ENCODE measurements at places on chromosomes 12 and 14. TPM values are rescaled to one million over a fixed set of nuclear protein-coding genes. Genes with fewer than 3 reads are reported as not detected.

CCDC60 gene
- total RNA-seq: not detected

ETFBKMT gene
- total RNA-seq: 2.4 TPM

SUOX gene
- total RNA-seq: 24.8 TPM

KRT3 gene
- total RNA-seq: not detected

DNA sequence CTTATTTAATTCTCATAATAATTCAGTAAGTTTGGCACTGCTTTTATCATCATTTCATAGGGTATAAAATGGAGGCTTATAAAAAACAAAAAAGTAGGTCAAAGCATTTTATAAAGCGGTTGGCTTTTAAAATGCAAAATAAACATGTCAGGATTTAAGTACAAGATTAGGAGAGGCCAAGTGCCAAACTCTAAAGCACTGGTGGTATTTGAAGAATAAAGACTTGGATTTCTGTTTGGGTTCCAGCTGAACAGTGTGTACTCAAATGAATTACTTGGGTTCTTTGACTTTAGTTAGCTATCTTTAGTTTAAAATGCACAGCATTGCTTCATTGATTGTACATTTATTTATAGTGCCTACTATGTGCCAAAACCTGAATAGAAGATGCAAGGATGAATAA lies 966.6 kb upstream of the SEL1L start:
- DNase-seq: no peak

GRCh38 chr14:104556256-104557021 lies 23.1 kb upstream of the C14orf180 start:
- no peak for DNase-seq

DNA sequence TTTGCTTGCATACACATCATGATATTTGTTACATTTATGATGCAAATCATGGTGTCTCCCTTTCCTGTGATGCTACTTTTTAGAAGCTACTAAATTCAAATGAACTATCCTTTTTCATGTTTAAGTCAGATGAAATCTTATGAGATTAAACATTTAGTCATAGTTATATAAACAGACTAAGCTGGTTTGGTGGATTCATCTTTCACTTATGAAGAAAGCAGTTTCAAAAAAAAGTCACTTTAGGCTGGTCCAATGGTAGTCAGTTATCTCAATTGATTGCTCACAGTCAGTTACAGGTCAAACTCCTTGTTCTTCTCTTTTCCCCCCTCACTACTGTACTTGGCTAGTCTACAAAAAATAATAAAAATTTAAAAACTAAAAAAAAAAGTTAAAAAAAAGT lies 19.7 kb downstream of the SYCP3 start:
- no peak for DNase-seq

- DNase-seq: peak; percentile 33
Measured at GRCh38 chr12:114683709-114684097, 272 bp downstream of the TBX3 start.

DNA sequence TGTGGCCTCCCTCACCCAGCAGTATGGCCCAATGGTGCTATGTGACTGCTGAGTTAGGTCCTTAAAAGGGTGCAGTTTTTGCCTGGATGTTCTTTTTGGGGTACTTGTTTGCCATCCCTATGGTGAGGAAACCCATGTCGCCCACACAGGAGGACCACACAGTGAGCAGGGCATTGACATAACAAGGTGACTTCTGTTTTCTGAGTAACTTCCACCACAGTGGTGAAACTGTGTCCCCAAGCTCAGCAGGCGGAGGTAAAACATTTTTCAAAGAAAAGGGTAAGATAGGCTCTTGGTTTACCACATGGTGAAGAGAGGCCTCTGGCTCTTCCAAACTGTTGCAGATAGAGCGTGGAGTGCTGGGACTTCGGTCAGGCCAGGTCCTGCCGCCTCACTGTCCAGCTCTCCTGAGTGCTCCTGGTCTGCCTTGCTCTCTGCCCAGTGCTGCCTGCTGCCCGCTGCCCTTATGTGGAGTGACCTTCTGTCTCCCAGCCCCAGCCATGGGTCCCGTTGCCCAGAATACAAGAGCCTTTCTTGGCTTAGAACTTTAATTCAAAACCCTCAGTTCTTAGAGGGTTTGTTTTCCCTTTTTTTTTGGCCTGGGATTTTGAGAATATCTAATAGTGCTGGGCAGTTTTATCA lies 54.0 kb downstream of the TRAF3 start:
- no peak for DNase-seq

- peak; percentile 67 for DNase-seq
Measured at GRCh38 chr12:59973515-59973914, 377.7 kb downstream of the SLC16A7 start.

DNA sequence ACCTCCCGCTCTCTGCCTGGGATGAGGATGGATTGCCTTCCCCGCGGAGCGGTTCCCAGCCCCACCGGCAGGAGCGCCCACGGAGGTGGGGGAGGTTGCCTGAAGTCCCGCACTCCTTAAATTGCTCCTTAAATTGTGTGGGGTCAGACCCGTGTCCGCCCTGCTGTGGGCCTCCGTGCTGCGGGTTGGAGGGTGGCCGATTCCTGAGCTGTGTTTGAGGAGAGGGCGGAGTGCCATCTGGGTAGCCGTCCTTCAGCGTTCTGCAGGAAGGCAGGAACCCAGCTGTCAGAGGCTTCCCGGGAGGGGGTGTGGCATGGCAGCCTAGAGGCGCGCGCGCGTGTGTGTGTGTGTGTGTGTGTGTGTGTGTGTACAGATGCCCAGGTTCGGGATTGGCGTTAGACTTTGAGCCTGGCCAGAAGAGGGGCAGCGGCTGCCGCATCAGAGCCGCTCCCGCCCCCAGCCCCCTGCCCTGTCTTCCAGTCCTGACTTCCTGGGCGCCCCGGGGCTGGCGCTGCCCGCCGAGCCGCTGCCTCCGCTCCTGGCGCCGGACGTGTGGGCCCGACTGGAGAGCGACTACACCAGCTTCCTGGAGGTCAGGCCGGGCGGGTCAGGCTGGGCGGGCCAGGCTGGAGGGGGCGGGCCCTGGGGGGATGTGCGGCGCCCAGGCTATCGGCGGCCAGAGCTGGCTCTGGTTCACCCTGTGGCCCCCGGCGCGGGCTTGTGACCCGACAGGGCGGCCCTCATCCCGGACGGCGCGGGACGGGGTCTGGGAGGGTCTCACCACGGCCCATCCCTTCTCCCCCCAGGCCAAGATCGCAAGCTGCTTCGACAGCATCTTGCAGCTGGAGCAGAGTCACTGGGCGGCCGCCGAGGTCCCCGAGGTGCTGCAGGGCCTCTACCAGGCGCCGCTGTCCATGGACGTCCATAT lies 9.2 kb downstream of the EXOC3L4 start:
- DNase-seq: no peak

DNA sequence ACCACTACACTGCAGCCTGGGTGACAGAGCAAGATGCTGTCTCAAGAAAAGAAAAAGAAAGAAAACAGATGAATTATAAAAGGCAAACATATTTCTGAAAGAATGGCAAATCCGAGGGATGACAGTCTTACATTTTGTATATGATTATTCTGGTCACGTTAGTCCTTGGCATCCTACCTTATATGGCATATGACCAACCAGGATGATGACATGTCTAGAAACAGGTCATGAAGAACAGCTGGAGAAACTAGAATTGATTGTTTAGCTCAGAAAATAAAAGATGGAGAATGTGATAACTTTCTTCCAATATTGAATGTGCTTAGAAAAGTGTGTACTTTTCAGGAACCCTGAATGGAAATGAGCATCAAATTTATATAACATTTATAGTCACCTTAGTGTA lies 19.2 kb downstream of the SLC2A14 start:
- DNase-seq: no peak

- DNase-seq: peak; percentile 41
Measured at GRCh38 chr14:73455294-73455693, 3.1 kb downstream of the NUMB start.

GRCh38 chr14:100488057-100488456 lies 99.2 kb downstream of the BEGAIN start:
- DNase-seq: no peak

DNA sequence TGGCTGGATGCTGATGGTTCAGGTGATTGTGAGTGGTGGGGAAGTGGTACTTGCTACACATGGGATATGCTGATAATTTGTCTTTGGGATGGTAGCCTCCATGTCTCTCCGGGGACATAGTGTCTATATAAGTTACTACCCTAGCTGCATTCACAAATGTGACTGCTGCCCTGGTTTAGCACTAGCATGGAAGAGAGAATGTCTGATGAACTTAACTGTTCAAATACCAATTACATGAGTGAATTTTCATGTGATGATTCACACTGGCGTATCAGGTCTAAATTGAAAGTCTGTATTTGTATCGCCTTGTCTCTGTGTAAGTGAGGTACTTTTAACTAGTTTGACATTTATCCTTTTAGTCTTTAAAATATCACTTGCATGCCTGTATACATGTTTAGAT lies 34.4 kb downstream of the ATF7IP start:
- DNase-seq: peak; percentile 42

DNA sequence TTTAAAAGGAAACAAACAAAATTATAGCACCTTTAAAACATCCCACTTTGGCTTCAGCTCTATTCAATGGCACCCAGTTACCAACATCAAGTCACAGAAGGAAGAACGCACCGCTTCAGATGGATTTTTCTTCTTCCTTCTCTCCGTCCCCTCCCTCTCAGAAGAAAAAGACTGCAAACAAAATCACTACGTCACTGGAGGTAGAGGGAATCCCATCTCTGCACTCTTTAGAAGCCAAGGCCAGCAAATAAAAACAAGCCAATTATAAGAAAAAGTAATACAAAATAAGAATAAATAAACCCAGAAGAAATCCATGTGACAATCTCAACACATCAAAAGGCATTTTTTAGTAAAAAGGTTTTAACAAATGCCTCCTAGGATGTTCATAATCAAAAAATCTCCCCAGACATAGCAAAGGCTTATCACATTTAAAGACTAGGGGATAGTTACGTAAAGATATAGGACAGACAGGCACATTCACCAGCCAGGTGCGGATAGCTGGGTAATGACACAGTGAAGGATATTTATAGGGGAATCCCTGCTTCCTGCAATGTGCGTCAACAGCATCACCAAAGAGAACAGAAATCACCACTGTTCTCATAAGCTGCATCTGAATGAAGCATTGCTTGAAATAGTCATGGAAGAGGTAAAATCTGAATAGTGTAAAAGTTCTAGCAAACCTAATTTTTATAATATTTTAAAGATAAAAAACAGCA lies 89.4 kb downstream of the R3HDM2 start:
- no peak for DNase-seq

DNA sequence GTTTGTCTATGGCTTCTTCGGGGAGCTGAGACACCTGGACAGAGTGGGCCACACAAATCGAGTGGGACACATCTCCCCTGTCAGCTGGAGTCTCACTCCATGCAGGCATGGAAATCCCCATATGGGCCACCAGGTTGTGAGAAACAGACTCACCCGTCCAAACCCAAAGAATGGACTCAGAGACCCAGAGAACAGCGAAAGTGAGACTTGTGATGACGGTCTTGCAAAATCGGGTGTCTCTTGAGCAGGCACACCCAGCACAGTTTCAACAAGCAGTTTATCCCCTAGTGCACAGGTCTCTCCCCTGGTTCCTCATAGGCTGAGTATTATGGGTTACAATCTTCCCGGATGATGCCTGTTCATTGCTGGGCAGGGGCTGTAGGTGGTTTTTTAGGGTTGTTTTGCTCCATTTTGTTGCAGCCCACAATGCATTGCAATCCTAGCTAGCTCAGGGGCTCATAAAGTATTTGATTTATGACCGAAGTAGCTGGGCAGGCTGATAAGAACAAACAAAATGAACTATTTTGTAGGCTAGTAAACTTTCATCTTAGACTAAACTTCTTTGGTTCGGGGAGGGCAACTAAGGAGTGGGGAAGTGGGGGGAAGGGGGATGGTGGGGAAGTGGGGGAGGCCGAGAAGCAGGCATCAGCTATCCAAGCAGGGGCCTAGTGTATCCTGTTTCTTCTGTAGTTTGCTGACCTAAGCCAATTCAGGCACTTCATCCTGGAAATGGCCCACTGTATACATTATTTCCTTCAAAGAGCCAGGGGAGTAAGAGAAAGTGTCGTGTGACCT lies 45.3 kb downstream of the IQSEC3 start:
- no peak for DNase-seq
